ENCODE measurements at places on chromosomes 6 and 20. TPM values are rescaled to one million over a fixed set of nuclear protein-coding genes. Genes with fewer than 3 reads are reported as not detected.

The COL20A1 gene
- 0.04 TPM for total RNA-seq

DNA sequence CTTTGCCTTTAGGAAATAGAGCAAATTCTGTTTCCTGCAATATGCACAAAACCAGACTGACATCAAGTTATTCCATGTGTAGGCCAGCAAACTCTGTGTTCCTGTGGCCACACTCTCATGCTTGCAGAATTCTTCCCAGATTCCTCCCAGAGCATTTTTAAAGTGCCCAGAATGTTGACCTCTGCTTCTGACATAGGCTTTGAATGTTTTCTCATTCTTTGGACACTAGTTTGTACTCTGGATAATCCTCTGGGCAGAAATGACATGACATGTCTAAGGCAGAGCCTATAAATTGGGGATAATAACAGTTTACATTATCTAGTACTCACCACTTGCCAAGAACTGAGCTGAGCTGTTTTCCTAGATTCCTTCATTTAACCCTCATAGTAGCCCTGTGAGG, 9.2 kb upstream of the EFHC1 start:
- DNase-seq = no peak
- no peak overlapping the region for H3K4me3 ChIP-seq
- H3K36me3 ChIP-seq = no peaks in the 10 kb centered on the region
- H3K4me1 ChIP-seq = peaks cover 22% of the 10 kb centered on the region
- H3K27ac ChIP-seq = no peak overlapping the region
- H3K27me3 ChIP-seq = no peaks in the 10 kb centered on the region

- H3K27me3 ChIP-seq = peaks cover 27% of the 10 kb centered on the region
- H3K36me3 ChIP-seq = no peaks in the 10 kb centered on the region
- no peak overlapping the region for H3K27ac ChIP-seq
- peak; percentile 20 for DNase-seq
- H3K4me1 ChIP-seq = peaks cover 13% of the 10 kb centered on the region
Observed at GRCh38 chr6:20024316-20024673, 187.1 kb downstream of the ID4 start.

The GTF3C6 gene
- total RNA-seq = 106 TPM

GRCh38 chr6:45577836-45578504, 200.2 kb upstream of the SUPT3H start:
- no peak overlapping the region for H3K27ac ChIP-seq
- H3K4me3 ChIP-seq = no peak overlapping the region
- peaks cover 4% of the 10 kb centered on the region for H3K4me1 ChIP-seq
- H3K36me3 ChIP-seq = no peaks in the 10 kb centered on the region
- no peak for DNase-seq
- no peaks in the 10 kb centered on the region for H3K27me3 ChIP-seq

DNA sequence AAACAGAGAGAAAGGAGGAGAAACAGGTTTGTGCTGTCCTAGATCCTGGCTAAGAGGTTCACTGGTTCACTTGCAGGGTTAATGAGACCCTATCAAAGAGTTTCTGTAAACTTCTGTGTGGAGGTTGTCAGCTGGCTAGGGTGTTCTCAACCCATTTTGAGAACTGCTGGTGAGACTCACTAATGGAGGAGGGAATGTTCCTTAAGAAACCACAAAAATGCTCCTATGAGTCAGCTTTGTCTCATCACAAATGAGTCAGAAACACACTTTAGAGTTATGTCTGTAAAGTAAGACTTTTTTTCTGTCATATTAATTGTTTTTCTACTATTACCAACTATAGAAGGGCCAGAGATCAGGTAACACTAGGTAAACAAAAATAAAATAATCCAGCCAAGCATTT, 884.4 kb downstream of the PHF3 start:
- no peaks in the 10 kb centered on the region for H3K4me1 ChIP-seq
- no peak overlapping the region for H3K4me3 ChIP-seq
- DNase-seq = no peak
- H3K36me3 ChIP-seq = no peaks in the 10 kb centered on the region
- H3K27ac ChIP-seq = no peak overlapping the region
- no peaks in the 10 kb centered on the region for H3K27me3 ChIP-seq

DNA sequence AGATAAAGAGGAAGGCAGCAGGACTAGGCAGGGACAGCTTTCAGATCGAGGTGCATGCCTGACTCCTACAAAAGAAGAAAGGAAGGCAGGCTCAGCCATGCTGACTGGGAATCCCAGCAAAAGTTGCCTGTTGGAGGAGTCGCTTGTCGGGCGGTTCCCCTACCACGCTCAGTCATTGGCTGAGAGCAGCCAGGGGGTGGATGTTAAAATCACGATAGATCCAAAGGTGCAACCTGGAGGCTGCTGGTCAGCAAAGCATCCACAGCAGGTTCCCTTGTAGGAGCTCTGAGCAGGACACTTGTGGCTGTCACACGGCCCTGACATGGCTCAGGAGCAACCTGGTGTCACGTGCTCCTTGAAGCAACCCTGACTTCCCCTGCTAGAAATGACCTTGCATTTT, 74.6 kb downstream of the ISM1 start:
- no peaks in the 10 kb centered on the region for H3K4me1 ChIP-seq
- DNase-seq = no peak
- no peak overlapping the region for H3K4me3 ChIP-seq
- no peak overlapping the region for H3K27ac ChIP-seq
- H3K27me3 ChIP-seq = no peaks in the 10 kb centered on the region

DNA sequence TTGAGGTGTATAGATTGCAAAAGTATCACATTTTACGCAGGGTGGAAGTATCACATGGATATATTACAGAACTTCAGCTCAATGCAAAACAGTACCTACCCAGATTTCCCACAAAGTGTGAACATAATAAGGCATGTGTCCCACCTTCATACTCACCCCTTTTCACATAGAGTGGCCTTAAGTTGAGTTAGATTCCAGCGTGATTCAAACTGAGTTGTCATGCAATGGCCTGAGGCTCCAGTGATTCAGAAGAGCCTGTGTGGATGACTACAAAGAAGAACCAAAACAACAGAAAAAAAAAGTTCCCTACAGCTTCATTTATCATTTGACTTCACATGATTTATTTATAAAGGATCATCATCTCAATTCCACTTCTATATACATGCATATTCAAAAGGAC, 309.7 kb downstream of the SLC35F1 start:
- no peak overlapping the region for H3K4me3 ChIP-seq
- no peaks in the 10 kb centered on the region for H3K4me1 ChIP-seq
- no peak overlapping the region for H3K27ac ChIP-seq

- H3K4me3 ChIP-seq = no peak overlapping the region
- DNase-seq = no peak
- H3K4me1 ChIP-seq = peaks cover 62% of the 10 kb centered on the region
- H3K36me3 ChIP-seq = peaks cover 6% of the 10 kb centered on the region
- H3K27me3 ChIP-seq = no peaks in the 10 kb centered on the region
Observed at GRCh38 chr20:35327074-35327976, 35.1 kb upstream of the FAM83C start.

GRCh38 chr6:151747896-151748295, 59.6 kb upstream of the ESR1 start:
- peaks cover 4% of the 10 kb centered on the region for H3K36me3 ChIP-seq
- H3K4me3 ChIP-seq = no peak overlapping the region
- no peak overlapping the region for H3K27ac ChIP-seq
- no peaks in the 10 kb centered on the region for H3K4me1 ChIP-seq
- H3K27me3 ChIP-seq = no peaks in the 10 kb centered on the region
- DNase-seq = no peak

The GRIK2 gene
- not detected for total RNA-seq

GRCh38 chr6:119142041-119142440, 63.6 kb upstream of the FAM184A start:
- H3K27ac ChIP-seq = no peak overlapping the region
- no peak overlapping the region for H3K4me3 ChIP-seq
- DNase-seq = no peak
- H3K36me3 ChIP-seq = no peaks in the 10 kb centered on the region
- peaks cover 18% of the 10 kb centered on the region for H3K4me1 ChIP-seq
- no peaks in the 10 kb centered on the region for H3K27me3 ChIP-seq

GRCh38 chr6:39998126-39998525, 63.9 kb upstream of the MOCS1 start:
- no peak overlapping the region for H3K4me3 ChIP-seq
- DNase-seq = no peak
- H3K36me3 ChIP-seq = no peaks in the 10 kb centered on the region
- no peak overlapping the region for H3K27ac ChIP-seq

DNA sequence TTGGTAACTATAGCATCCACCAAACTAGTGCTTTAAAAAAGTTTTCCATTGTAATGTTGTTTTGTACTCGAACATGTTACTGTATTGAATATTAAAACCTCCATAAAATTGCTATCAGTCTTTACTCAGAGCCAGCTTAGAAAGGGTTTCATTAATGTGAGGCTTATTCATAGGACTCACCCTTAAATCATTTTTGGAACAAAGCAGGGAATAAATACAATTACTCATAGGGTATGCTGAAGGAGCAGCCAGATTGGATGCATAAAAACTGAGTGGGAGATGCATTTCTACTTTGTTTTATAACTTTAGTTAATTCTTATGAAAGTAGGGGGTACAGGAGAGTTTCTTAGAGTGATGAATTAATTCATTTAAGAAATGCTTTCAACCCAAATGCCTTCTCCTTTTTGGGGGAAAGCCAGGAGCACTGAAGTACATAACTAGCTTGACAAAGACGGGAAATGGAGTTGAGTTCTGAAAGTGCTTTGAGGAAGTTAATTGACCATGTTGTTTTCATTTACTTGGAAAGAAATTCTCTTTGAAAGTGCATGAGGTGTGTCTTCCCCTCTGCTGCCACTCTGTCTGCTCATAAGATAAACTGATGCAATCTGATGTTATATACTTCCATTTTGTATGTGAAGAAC, 90.3 kb downstream of the RNF144B start:
- DNase-seq = no peak
- H3K4me1 ChIP-seq = peaks cover 8% of the 10 kb centered on the region
- no peak overlapping the region for H3K27ac ChIP-seq
- H3K27me3 ChIP-seq = peaks cover 9% of the 10 kb centered on the region

All from activated CD4-positive, alpha-beta T cell treated with anti-CD3 and anti-CD28 coated beads for 36 hours (primary cell).